GM04503 (cell line): ENCODE measurements at places on chromosomes 1 and 21.
A peak's percentile ranks its signal among the peaks of the same experiment; 100 is the strongest.

GRCh38 chr1:9151328-9151860 is 22.5 kb upstream of the GPR157 start:
- no peak for DNase-seq

GRCh38 chr1:176998183-176998795 is 166.2 kb downstream of the ASTN1 start:
- DNase-seq = no peak

DNA sequence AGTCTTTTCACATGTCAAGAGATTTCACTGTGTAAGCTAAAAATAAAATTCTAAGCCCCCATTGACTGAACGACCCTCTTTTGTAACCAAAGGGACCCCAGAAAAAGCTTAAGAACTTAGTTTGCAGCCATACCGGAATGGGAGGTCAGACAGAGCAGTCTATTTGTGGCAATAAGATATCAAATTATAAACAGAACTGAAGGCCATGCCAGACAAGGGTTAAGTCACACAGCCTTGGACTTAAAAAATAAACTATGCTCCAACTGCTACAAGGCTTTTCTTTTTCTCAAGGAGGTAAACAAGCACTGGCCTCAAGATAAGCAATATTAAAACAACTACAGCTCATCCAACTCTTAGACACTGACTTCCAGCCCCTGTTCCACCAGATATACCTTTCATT is 256.9 kb downstream of the BACH1 start:
- no peak for DNase-seq

DNA sequence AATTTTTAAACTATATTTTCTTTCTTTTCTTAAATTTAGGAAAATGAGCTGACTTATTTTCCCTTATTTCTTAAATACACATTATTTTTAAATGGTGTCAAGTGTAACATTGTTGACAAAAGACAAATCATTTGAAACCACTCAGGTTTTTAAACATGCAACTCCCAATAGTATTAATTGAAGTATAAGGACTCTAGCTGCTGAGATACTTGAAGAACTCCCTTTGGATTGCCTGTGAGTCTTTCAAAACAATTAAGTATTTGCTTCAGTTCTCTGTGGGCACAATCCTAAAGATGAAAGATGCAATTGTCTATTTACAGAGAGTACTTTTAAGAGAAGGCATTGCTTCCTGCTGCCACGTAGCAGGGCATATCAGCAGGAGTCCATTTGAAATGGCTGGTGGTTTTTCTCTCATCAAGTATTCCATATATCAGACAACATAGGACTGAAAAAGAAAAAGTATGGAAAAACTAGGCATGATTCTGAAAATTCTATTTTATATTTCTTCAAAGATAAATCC is 373.4 kb downstream of the NEGR1 start:
- DNase-seq = no peak

- peak; percentile 89 for DNase-seq
Observed at GRCh38 chr1:221117548-221117951, 238.3 kb downstream of the HLX start.

- no peak for DNase-seq
Observed at GRCh38 chr1:156556354-156556753, 16.0 kb downstream of the IQGAP3 start.

DNA sequence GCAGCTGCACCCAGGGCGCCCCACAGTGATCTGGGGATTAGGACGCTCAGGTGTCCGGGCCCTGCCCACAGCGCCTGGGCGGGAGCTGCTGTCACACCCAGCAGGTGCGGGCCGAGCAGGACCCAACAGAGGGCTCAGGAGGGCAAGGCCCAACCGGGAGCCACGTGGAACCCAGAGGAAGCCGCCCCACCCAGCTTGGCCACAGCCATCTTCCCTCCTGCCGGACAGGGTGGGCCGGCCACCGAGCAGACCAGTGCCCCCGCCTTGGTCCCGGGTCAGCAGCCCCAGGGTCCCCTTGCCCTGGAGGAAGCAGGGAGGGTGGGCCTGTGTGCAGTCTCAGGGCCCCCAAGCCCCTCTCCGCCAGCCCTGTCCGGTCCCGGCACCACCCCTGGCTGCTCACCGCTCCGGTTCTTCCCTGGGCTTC is 6.3 kb upstream of the TTLL10 start:
- DNase-seq = no peak

DNA sequence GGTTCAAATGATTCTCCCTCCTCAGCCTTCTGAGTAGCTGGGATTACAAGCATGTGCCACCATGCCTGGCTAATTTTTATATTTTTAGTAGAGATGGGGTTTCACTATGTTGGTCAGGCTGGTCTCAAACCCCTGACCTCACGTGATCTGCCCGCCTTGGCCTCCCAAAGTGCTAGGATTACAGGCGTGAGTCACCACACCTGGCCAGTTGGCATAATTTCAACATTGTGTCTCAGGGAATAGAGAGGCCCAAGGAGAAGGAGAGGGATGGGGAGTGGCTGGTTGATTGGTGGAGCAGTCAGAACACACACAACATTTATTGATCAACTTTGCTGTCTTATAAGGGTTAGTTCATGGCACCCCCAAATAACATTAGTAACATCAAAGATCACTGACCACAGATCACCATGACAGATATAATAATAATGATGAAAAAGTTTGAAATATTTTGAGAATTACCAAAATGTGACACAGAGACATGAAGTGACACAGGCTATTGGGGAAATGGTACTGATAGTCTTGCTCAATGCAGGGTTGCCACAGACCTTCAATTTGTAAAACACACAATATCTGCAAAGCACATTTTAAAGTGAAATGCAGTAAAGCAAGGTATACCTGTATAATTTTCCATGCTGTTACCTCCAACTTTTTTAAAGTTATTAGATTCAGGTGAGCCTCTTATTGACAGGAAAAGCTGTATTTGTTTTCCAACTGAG is 15.8 kb upstream of the CYB5R1 start:
- DNase-seq = no peak

- DNase-seq = no peak
Observed at GRCh38 chr1:229887043-229887822, 179.8 kb upstream of the GALNT2 start.

GRCh38 chr1:54651608-54652007 is 10.0 kb downstream of the MROH7 start:
- DNase-seq = no peak

- DNase-seq = no peak
Observed at GRCh38 chr1:118905196-118905595, 82.9 kb downstream of the TBX15 start.

- no peak for DNase-seq
Observed at GRCh38 chr1:23129846-23130245, 38.8 kb downstream of the LUZP1 start.
